ENCODE measurements at places on chromosomes 1 and 21. TPM values are rescaled to one million over a fixed set of nuclear protein-coding genes. Genes with fewer than 3 reads are reported as not detected.

GRCh38 chr1:43639976-43640794, 9.8 kb upstream of the KDM4A start:
- no peak for DNase-seq

NTNG1 gene
- total RNA-seq = not detected

GRCh38 chr21:15788847-15789523, 59.2 kb downstream of the USP25 start:
- no peak for DNase-seq

C21orf58 gene
- total RNA-seq = 2.0 TPM

CLDN14 gene
- total RNA-seq = not detected

- DNase-seq = peak; percentile 64
Measured at GRCh38 chr1:174789399-174789798, 210.3 kb upstream of the CACYBP start.

GRCh38 chr1:44036409-44037139, 5.3 kb upstream of the SLC6A9 start:
- DNase-seq = peak; percentile 70
